ENCODE measurements at places on chromosomes 1 and 21. TPM values are rescaled to one million over a fixed set of nuclear protein-coding genes. Genes with fewer than 3 reads are reported as not detected.

DNA sequence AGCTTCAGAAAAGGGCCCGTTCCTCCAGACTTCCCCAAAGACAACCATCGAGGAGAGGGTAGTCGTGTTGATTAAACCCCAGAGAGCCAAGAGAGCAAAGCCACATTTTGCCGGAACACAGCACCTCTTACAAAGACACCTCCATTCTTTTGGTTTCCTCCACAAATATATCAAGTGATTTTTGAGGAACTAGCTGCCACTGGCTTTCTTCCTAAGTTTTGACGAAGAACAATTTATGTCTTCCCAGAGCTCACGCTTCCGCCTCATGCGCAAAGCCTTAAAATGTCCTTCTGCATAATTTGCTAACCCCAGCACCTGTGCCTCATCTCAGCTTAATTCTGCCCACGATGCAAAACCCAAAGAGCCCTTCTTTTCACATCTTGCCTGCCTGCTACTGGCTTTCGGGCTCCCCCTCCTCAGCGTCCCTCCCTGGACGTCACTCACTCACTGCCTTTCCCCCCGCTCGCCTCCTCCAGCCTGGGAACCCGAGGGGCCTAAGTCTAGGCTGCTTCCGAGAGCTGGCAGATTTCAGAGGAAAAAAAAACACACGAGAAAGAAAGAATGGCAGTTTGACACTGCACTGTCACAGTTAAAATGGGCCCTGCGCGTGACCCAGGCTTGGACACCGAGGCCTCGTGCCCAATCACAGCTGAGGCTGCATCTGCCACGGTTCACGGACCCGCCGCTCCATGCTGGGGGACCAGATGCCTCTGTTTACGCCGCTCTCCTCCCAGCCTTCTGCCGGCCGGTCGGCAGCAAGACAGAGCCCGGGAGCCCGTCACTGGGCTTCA, 77.6 kb upstream of the IFNAR2 start:
- DNase-seq, result no peak

DNA sequence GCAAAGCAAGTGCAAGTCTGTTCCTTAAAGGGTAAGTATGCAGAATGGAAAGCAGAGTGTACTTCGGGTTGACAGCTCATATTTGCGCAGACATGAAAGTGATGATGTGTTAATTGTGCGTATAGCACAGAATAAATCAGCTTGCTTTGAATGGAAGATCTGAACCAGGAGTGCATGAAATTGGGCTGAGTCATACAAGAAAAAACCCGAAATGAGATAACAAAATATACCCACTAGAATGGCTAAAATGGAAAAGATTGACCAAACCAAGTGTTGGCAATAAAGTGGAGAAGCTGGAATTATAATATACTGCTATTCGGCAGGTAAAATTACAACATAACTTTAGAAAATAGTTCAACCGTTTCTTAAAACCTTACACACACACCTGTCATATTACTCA, 28.5 kb downstream of the CR1L start:
- DNase-seq, result no peak

The RAB42 gene
- 6.5 TPM for polyA plus RNA-seq

GRCh38 chr1:162297208-162297607, 79.4 kb downstream of the SPATA46 start:
- no peak for DNase-seq

The SLC6A9 gene
- 16.1 TPM for polyA plus RNA-seq

DNA sequence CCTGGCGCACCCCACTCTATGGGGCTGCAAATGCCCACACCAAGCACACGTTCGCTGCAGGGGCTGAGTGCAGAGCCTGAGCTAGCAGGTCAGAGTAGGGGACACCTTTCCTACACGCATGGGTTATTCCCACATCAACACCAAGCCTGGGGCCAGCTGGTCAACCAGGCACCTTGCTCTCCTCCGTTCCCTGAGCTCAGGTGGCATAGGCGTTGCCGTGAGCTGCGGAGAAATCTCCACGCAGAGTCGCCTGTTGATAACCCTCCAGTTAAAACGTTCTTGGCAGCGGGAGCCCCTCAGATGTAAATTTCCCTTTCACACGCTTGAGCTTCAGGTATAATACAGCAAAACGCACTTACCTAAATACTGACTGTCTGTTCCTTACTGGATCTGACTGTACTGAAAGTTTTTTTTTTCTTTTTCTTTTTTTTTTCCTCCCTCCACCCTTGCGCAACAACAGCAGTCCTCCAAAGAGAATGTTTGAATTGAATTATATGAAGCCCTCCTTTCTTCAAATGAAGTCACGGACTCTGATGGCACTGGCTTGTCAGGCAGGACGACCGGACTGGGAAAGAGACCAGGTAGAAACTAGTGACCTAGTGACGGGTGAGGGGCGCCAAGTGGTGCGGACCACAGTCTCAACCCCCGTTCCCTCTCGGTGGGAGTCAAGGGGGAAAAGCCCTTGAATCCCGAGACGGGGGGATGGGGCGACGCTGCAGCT, 2.1 kb downstream of the BRINP3 start:
- DNase-seq, result peak; percentile 42

The BTBD19 gene
- 22.3 TPM for polyA plus RNA-seq

The CASQ1 gene
- 1.6 TPM for polyA plus RNA-seq

DNA sequence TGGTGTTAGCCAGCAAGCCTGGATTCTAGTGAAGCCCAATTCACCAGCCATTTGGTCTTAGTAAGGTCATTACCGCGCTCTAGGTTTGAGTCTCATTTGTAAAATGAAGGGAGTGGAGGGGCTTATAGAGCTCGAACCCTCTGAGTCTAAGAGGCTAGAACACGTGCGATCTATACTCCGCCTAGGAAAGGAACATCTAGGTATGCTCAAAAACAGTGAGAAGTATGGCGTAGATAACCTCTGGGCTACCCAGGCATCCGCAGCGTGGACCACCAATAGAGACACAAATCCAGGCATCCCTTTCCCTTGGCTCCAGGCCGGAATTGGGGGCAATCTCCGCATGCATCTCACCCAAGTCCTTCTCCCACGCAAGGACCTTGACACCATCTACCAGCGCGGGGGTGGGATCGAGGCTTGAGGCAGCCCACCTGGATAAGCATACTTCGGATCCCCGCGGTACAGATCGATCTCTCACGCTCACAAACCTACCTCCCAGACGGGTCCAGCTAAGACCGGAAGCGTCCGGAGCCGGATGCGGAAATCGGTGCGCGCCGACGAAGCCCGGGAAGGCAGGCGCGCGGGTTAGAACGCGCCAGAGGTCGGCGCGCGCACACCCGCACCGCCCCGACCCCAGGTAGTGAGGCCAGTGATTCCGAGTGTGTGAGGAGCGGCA, at the start of gene METTL25B:
Gene METTL25B (plus strand): TSS at position 544 of the 673 bp plus-strand sequence. CDS start 636 bp downstream, outside the sequence.
- DNase-seq, result peak; percentile 76

DNA sequence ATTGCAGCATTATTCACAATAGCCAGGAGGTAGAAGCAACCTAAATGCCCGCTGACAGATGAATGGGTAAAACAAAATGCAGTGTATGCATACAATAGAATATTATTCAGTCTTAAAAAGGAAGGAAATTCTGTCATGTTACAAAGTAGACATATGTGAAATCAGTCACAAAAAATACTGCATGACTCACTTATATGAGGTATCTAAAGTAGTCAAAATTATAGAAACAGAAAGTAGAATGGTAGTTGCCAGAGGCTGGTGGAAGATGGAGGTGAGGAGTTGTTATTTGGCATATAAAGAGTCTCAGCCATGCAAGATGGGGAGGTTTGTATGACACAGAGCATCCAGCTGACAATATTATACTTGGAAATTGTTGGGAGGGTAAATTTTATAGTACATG, 43.0 kb upstream of the EGLN1 start:
- DNase-seq, result no peak

DNA sequence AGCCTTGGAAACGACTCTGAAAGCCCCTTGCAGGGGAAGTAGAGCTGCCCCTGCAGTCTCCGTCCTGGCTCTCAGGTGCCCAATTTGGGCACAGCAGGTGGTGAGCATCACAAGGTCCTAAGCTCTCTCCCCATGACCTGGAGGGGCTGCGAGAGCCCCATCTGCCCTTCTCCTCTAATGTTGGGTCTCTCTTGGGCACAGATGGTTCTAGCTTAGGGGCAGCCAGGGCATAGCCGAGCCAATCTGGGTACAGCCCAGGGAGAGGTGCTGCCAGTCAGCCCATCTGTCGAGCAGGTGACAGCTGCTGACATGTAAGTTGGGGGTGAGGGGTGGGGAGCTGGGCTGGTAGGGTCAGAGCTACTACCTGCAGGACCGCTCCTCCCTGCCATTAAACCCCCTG, 50.7 kb downstream of the SYT2 start:
- no peak for DNase-seq

The IL23R gene
- 0.06 TPM for polyA plus RNA-seq

GRCh38 chr1:45876000-45876617, 72.7 kb downstream of the MAST2 start:
- DNase-seq, result no peak

GRCh38 chr1:147664206-147664605, 6.1 kb downstream of the ACP6 start:
- no peak for DNase-seq

The LAMB3 gene
- polyA plus RNA-seq, result 36.5 TPM
